Stimulated activated CD4-positive, alpha-beta T cell treated with anti-CD3 and anti-CD28 coated beads, Interleukin-1b, Interleukin-23, amount 100 ng/mL, for 4 hours (primary cell): ENCODE measurements at places on chromosomes 4 and X.

DNA sequence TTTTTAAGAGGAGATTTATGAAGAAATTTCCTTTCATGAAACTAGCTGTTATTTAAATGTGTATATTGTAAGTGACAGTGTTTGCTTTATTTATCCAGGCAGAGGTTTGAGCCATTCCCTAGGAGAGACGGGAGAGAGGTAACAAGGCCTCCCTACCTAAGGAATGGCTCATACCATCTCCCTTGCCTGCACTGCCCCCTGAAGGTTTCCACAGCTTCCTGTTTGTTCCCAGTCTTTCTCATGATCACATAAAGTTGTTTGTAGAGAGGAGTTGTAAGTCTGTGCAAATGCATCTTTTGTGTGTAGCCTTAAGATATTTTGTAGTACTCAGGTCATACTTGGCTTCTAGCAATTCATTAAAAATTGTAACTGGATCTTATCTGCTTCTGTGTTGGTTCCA, 1504.5 kb upstream of the PCDH10 start:
- DNase-seq = no peak

DNA sequence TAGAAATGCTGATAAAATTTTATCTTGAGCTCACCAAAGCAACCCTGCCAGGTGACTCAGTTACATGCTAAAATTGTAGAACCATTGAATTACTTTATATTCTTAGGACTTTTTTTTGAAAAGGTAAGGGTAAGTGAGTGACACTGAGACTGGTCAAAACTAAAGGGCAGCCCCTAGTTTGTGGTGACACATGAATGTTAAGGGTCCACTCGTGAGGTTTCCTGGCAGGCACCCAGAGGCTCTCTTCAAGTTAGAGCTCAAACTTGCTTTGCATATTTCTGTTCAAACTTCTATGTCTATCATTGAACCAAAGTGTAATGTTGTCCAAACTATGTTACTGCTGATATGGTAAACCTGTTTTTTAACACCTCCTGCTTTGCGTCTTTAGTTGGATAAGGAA, 30.5 kb downstream of the TMPRSS11D start:
- no peak for DNase-seq

GRCh38 chr4:108586778-108587177, 33.6 kb upstream of the RPL34 start:
- DNase-seq = no peak

DNA sequence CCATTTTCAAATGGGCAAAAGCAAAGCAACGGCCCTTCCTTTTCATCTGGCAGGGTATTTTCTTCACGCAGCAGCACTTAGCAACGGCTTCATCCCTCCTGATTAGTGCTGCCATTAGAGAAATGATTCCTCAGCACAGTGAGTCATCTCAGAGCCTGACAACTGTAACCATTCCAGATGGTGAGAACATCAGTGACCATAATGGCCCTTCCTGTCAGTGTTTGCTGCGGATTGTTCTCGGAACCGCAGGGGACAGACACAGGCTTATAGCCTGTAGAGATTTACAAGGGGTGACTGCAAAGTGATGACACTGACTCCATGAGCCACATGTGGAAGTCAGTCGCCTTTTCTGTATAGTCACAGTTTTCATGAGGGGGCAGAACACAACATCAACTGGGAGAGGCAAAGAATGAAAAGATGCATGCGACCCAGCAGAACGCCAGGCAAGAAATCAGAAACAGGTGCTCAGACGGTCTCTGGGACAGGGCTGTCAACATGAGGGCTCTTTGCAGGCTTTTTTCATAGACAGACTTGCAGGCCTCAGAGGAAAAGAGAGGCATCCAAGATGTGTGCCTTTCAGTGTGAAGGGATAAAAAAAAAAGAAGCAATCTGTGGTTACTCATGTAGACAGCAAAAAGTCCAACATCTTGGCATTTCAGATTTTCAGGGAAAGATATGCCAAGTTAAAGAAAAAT, 69.9 kb upstream of the FBXW7 start:
- no peak for DNase-seq

GRCh38 chrX:38277136-38277535, 50.2 kb downstream of the RPGR start:
- no peak for DNase-seq

GRCh38 chr4:80878218-80878617, 152.3 kb upstream of the BMP3 start:
- no peak for DNase-seq

DNA sequence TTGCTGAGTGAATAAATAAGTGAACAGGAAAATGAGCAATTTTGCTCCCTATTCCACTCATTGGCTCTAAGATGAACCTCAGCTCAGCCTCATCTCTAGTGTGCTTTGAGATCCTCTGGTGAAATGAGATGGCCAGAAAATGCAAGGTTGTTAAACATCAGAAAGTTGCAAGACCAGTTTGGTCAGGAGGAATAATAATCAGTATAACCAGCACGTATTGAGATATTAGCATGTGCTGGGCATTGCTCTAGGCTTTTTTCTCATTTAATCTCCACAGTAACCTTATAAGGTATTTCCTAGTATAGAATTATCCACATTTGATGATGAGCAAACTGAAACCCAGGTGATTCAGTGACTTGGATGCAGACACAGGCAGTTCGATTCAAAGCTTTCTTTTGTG, 110.5 kb upstream of the PAK3 start:
- DNase-seq = no peak

DNA sequence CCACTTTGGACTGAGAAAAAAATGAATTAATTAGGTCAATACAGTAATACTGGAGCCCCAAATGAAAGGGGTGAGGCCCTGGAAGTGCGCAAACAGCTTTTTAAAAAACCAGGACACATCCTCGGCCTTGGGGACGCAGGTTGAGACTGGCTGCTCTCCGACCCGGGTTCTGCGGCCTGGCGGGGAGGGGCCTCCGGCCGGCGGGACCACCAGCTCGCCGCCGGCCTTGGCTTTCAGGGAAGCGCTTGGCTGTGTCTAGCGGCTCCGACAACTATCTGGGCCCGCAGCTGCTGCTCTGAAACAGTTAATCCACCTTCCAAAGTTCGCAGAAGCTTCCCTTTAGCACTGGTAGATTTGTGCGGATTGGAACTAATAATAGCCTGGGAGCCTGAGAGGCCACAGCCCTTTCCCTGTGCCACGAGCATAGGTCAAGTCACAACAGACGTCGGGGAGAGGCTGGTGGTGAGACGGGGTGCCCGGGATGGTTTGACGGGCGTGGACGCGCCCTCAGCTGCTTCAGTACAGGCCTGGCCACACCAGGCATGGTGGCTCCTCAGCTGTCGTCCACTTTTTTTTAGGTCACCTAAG, 1.1 kb upstream of the SEL1L3 start:
- no peak for DNase-seq

DNA sequence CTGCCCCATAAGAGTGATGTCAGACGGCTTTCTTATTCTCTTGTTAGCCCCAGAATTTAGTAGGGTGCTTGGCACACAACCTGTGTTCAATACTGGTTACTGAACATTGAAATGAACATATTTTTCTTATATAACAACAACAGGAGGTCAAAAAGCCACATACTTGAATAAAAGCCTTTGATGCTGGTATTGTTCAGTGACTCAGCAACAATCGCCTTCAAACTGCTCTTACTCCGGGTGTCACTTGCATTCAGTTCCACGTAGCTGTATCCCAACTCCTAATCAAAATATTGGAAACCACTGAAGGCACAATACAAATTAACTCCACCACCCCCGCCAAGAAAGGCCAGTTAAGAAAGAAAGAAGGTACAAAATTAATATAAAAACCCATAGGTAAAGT, 61.5 kb downstream of the RFC1 start:
- no peak for DNase-seq

DNA sequence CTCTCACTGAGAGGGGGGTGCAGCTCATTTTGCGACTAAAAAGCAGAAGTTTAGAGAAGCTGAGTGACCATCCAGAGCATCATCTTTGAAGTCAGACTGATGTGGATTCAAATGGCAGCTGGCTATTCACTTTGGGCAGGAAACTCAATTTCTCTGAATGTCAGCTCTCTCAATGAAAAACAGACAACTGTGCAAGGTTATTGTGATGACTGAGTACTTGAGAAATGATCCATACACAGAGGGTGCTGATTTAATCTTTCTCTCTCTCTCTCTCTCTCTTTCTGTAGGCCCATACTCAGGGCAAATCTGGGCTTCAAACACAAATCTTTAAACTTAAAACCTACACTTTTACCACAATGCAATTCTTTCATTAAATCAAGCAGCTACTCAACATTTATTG, 185.8 kb upstream of the SLIT2 start:
- no peak for DNase-seq

GRCh38 chrX:143636831-143637230, 930 bp upstream of the SLITRK4 start:
- no peak for DNase-seq

GRCh38 chr4:80903020-80903419, 127.5 kb upstream of the BMP3 start:
- no peak for DNase-seq

DNA sequence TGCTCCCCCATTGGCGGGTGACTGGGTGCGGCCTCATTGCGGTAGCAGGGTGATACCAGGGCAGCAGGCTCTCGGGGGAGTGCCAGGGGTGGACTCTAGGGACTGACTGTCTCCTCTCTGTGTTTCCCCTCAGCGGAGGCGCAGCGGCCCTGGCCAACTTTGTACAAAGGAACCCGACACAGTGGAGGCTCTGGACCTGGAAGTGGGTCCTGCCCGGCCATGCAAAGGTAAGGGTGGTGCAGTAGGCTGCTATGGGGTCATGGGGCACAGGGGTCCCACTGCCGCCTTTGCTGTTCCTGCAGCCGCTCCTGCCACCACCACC, 16.3 kb downstream of the SULT1B1 start:
- DNase-seq = no peak

- no peak for DNase-seq
Measured at GRCh38 chrX:11757397-11757718, 679 bp upstream of the MSL3 start.

DNA sequence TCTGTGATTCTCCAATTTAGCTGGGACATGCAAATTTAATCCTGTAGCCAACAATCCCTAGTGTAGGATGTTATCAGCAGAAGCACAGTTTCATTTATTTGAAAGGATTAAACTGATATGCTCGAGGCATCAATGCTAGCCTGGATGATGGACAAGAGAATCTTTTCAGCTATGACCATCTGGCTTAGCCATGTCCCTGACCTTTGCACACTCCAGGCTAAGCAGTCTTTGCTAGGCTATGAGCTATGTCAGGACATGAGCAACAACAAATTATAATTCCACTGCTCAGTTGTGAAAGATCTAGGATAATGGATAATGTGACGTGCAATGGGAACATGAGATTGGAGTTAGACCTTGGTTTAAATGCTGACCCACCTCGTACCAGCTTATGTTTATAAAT, 32.0 kb downstream of the NPY1R start:
- DNase-seq = no peak

DNA sequence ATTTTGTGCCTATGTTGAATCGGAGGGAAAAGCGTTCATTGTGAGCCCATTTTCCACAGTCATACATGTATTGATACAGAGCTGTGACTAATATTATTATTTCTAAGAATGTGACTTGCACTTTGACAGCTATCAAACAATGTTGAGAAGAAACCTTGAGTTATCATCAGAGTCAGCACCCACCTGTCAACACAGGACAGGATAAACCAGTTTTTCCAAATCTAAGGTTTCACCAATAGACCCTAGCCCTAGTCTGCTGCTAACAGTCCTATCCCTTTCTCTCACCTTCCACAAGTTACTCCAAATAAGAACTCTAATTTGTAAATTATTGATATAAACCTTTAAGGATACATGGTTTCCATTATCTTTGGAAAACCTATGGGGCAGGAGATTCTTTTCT, 47.7 kb upstream of the DHX15 start:
- DNase-seq = no peak
